EL (cell line): ENCODE measurements at places on chromosomes 6 and 20.

GRCh38 chr20:40915756-40916155, 112.9 kb upstream of the TOP1 start:
- DNase-seq = no peak

DNA sequence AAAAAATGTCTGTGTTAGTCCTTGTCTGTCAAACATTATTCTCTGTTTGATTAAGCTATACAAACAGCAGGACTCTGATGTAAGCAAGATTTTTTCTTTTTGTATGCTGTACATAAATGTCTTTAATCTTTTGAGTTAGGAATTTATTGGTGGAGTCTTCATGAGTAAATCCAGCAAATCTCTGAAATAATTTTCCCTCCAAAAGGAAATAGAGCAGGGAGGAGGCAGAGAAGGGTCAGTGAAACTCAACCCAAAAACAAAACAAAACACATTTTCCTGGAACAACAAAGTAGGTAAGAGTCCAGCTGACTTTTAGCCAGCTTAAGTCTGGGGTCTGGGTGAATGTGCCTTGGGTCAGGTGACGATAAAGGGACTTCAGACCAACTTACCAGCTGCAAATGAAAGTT, 113.7 kb downstream of the FOXA2 start:
- no peak for DNase-seq

GRCh38 chr6:135088281-135088680, 33.7 kb upstream of the HBS1L start:
- DNase-seq = no peak

- peak; percentile 70 for DNase-seq
These were observed 59.2 kb upstream of the FNDC1 start for GRCh38 chr6:159110013-159110412.

DNA sequence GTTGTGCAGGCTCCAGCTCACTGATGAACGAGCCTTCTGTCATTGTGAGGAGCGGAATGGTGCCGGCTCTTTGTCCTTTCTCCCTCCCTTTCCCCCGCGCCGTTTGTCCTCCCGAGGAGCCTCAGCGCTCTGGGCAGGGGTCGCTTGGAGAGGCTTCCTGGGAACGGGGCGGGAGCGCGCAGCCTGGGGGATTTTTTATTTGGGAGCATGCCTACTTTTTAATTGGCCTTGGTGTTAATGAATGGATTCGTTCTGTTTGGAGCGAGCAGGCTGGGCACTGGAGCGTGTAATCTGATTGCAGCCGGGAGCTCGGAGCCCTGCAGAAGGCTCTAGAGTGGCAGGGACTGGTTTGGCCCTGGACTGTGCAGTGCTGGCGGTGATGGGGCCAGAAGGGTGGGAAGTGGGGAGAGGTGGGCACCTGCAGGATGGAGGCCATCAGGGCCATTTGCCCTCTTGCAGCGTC, 118.8 kb downstream of the CDH4 start:
- DNase-seq = no peak

GRCh38 chr6:74899416-74899815, 306.4 kb downstream of the COL12A1 start:
- peak; percentile 55 for DNase-seq

DNA sequence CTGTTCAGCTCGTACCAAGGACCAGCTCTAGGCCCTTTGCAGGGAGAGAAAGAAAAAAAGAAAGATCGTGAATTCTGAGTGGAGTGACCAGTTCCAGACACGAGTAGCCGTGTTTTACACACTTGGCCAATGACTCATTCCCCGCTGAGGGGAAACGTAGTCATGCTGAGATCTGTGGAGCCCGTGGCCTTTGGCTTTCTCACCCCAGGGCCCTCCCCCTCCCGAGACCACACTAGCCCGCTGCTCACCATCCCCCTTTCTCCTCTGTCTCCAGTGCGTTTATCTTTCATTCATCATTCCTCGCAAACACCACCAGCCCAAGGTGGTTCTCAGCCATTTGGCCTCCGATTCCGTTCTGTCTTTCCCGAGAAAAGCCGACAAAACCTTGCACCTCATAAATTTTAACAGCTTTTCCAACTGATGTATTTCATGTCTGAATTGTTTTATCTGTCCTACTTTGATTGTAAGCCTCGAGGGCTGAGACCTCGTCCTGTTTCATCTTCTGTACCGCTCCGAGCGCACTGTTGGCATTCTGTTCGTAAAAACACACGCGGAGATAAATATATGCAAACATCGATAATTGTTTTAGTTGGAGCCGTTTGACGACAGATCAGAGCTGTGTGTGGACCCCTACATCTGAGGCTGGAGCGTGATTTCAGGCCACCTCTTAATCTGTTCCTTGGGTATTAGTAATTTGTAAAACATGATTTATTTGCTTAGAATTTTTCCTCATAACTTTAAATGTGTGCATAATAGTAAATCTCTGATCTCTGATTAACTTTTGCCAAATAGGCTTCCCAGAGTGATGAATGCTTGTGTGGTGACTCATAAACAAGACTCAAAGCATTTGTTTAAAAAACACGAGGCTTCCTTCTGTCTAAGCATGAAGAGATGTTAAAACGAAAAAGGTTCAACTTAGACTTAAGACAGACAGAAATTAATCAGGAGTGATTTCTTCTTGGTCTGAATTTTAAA, 336.6 kb downstream of the CDH4 start:
- DNase-seq = peak; percentile 81

DNA sequence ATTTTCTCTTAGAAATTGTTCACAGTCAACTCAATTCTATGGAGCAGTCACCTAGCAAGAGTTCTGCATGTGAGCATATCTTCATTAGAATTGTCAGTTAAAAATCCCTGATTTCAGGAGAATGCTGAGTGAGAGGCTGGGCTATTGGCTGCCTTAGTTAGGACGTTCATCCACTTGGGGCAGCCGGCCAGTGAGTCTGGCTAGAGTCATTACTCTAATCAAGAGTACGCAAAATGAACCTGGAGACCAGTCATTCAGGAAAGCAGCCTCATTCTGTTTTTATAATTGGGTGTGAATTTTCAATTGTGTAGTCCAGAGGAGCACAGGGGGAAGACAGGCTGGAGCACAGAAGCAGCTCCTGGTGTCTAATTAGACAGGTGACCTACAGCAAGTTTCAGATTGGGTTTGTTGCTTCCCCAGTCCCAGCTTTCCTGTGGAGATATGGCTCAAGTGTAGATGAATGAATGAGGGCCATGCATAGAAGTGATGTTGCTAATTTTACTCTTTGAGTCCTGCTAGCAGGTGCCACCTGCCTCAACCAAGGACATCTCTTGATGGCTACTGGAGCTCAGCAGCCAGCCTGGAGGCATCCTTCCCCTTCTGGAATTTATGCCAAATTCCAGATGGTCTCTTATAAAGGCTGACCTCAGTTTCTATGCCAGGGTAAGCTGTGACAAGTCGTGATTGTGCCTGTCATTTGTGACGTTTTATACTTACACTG, 265.7 kb downstream of the NKAIN2 start:
- DNase-seq = no peak

DNA sequence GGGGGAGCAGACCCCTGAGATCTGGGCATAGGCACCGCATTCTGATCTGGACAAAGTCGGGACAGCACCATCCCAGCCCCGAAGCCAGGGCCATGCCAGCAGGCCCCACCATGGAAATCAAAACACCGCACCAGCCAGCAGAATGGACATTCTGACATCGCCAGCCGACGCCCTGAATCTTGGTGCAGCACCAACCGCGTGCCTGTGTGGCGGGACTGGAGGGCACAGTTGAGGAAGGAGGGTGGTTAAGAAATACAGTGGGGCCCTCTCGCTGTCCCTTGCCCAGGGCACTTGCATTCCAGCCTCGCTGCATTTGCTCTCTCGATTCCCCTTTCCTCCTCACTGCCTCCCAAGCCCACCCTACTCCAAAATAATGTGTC, 2.0 kb downstream of the NNAT start:
- no peak for DNase-seq

DNA sequence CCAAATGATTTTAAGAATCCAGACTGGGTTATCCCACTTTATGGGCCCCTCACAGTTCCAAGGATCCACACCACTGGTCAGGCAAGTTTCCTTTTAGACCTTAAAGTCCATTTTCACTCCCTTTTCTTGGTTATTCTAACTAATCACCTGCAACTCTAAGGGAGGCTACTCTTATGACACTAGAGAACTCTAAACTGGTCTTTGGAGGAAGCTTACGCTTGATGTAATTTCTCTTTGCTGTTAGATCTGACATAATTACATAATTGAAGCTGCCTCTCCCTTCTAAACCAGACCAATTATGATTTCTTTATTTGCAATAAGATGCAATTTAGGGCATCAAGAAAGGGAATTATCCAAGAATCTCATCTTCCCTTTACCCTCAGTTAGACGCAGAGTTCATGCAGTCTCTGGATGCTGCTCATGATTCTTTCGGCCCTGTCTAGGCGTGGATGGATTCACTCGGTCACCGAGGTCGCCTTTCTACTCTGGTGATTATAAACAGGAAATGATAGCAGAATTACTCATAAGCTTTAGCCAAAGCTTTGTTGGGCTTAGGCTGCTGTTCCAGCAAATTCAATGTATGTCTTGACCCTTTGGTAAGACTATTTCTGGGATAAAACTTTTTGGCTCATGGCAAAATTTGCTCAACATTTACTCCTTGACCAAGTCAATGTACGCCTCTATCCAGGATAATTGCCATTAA, 166.4 kb upstream of the PRND start:
- DNase-seq = peak; percentile 89

- DNase-seq = no peak
These were observed 7.9 kb upstream of the CDK19 start for GRCh38 chr6:110823146-110823545.

DNA sequence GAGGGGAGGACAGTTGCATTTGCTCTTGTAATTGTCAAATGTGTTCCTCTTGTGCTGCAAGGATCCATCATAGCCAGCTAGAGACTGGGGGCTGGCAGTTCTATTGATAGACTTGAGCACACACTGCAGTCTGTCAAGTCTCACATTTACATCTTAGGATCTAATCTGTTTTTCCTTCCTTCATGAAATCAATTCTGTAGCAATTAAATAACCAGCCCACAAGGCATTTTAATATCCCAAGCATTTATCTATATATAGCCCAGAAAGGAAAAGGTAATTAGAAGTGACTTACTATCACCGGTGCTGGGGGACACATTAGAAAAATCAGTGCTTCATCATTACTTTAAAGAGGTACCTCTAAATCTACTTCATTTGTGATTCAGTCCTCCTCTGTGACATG, 143.0 kb upstream of the STXBP5 start:
- DNase-seq = no peak

DNA sequence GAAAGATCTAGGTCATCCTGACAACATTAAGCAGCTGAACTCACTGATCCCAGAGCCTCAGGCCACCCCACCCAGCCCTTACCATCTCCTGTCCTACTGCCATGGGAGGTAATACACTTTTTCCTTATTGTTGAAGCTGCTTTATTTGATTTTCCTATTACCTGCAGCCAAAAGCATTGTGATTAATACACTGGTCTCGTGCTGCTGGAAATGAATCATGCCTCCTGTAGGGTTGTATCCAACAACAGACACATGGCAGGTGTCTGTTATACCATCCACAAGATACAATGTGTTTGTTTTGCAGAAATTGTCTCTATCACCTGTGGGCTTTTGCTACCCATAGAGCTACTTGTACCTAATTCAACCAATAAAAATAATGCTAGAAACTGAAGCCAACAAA, 34.2 kb downstream of the MYLIP start:
- no peak for DNase-seq

- no peak for DNase-seq
These were observed 112.2 kb downstream of the PLEKHG1 start for GRCh38 chr6:150711584-150712504.

DNA sequence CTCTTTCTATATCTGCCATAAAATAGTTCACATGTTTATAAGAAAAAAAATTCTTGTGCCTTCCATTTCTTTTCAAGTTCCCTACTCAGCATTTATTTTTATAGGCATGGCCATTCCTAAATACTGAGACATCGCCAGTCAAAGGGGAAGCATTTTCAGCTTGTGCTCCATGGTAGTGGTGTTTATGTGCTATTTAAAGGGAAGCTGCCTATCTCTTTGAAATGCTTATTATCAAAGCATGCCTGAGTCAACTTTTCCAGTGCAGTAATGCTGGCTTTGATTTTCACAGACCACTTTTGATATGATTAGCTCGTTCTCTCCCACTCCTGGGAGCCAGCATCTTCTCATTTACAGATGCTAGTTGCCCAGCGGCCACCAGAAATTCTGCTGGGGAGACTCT, 124.1 kb upstream of the RIN2 start:
- peak; percentile 33 for DNase-seq

DNA sequence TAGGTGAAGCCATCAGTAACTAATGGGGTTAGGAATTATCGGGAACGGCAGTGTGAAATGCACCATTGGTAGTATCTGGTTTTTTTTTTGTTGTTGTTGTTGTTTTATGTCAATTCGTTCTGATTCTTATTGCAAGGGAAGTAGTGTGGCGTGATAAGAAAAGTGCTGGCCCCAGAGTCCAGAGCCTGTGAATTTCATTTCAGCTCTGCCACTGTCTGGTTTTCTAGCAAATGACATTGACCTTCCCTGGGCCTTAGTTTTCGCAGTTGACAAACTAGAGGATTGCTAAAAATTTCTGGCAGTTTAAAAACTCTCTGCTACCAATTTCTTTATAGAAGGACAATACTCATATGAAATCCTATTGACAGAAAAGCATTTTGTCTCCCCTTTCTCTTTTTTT, 161.6 kb downstream of the AIG1 start:
- DNase-seq = no peak

DNA sequence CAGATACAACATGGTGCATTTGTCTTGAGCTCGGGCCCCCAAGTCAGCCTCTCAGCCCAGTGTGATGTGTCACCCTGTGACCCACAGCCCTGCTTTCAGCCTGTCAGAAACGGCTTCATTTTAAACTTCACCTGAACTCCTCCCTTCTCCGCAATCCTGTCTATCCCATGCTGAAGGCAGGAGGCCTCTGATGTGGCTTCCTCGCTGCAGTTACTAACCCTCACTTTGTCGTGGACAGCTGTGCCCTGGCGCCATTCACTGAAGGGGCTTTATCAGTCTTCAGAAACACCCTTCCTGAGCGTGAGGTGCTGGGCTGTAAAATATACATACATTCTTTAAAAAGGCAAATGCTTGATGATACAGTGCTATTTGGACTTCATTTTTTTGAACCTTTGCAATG, 7.9 kb upstream of the ENTPD6 start:
- DNase-seq = no peak

GRCh38 chr6:27168586-27169443, 78.7 kb upstream of the PRSS16 start:
- peak; percentile 92 for DNase-seq

DNA sequence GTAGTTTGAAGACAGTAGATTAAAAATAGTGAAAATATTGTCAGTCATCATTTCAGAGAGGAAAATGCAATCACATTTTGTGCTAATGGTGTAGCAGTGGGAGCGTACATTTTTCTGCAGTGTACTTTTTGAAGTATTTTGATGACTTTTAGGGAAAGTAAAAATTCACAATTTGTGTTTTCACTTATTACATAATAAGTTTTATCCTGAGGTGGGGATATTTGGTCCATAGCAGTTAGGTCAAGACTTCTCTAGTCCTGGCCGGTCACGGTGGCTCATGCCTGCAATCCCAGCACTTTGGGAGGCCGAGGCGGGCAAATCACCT, 122.3 kb downstream of the SASH1 start:
- no peak for DNase-seq

DNA sequence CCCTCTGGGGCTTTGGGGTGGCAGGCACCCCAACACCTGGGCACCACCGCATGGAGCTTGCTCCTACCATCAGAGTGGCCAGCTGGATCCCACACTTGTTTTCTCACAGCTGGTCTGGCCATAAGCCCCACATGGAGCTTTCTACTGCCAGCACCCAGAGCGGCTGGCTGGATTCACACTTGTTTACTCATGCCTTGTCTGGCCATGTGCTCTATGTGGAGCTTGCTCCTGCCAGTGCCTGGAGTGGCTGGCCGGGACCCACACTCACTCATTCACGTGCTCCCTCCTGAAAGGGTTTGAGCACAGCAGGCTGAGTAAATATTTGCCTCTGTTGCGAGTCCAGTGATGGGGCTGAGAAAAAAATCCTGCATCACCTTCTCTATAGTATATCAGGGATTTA, 487.0 kb downstream of the CD109 start:
- no peak for DNase-seq
